ENCODE measurements at places on chromosomes 5 and 9.

- no peak for DNase-seq
Observed at GRCh38 chr9:95434116-95435073, 82.4 kb downstream of the PTCH1 start.

DNA sequence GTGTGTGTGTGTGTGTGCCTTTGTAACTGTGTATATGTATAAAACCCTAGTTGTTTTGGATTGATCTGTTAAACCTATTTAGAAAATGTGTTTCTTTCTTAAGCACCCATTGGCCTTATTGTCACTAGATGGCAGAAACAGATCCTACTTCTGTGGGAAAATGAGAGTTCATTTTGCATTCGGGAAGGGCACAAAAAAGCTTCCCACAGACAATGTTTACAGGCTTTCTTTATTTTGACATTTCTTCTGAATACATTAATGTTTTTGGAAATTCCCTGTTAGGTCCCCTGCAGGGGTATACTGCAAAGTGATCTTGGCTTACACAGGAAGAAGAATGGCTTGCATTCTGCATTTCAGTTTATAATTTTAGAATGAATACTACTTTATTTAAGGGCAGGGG, 481.8 kb upstream of the ARRDC3 start:
- peak; percentile 25 for DNase-seq

- no peak for DNase-seq
Observed at GRCh38 chr9:121597698-121598166, 53.7 kb upstream of the DAB2IP start.

DNA sequence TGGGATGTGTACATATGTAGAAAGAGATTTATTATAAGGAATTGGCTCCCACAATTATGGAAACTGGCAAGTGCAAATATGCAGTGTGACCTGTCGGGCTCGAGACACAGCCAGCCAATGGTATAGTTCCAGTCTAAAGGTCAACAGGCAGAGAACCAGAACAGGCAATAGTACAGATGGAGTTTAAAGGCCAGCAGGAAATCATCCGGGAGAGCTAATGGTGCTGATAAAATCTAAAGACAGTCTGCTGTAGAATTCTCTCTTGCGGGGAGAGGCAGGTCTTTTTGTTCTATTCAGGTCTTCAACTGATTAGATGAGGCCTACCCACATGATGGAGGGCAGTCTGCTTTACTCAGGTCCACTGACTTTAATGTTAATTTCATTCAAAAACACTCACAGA, 21.8 kb downstream of the ANKRD31 start:
- no peak for DNase-seq

GRCh38 chr9:74277532-74277931, 219.6 kb upstream of the RORB start:
- no peak for DNase-seq

- no peak for DNase-seq
Observed at GRCh38 chr9:74412236-74412979, 84.7 kb upstream of the RORB start.

- DNase-seq: no peak
Observed at GRCh38 chr9:95215336-95215898, 102.1 kb downstream of the FANCC start.

DNA sequence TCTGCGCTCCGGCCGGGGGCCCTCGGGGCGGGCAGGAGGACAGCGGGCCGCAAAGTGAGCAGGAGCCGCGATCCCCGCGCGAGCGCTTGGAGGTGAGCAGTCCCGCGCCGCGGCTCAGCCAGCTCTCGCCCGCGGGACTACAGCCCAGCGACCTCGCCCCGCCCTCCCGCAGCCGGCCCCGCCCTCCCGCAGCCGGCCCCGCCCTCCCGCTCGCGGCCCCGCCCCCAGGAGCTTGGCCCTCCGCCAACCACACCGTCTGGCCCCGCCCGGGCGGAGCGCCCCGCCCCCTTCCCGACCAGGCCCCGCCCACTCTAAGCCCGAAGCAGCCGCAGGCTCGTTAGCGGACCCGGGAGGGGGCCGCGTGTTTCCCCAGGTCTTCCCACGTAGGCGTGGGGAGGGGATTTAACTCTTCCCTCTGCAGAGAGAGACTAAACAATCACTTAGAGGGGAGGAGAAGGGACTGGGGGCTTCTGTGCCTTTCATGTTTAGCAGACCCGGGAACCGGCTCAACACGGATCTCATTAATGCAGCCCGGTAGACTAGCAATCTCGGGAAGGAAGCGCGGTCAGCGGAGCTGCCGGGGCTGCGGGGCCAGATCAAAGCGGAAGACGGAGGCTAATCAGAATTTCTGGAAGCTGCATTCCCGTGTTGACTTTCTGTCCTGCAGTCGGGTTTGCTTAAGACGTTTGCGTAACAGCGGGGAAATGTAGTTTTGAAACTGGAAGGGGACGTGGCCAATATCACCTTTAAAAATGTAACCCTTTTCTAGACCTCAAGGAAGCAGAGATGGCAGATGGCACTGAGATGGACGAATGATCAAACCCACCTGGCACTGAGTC, at the start of gene MYO10:
Gene MYO10, minus strand, starts transcription at position 139 of the 839 bp plus-strand sequence. CDS start 480 bp downstream, outside the sequence.
- DNase-seq: peak; percentile 87

DNA sequence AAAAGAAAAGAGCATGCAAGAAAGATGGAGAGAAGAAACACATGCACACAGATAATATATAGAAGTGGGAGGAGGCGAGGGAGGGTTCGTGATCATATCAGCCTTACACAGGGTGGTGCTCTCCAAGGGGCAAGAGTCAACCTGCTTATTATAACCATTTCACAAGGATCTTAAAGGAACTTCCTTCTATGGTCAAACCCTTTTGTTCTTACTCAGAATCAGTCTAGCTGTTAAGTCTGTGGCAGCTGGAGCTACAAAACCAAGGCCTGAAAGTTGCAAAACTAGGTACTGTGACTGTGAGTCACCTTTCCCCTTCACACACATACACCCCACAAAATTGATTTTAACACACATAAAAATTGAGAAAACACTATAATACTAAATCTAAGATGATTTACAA, 18.5 kb upstream of the ERMP1 start:
- no peak for DNase-seq

GRCh38 chr9:87742813-87743428, 17.0 kb downstream of the CTSL start:
- DNase-seq: no peak

DNA sequence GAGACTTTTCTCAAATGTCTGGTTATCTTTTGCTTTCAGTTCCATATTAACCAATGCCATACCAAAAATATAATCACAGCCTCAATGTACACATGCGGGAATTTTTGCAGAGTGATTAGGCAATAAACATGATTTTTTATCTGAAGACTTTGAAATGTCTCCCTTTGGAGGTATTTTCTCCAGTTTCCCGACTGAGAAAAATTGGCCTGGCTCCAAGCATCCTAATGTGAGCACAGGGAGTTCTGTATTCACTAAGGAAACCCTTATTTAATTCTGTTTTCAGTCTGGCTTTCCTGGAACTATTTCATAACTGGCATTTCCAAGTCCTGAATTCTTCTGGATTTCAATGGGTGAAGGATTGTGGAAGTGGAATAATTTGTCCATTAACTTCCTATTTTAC, 8.5 kb downstream of the HCN1 start:
- no peak for DNase-seq

GRCh38 chr5:54212331-54212730, 98.0 kb downstream of the ARL15 start:
- no peak for DNase-seq

- DNase-seq: no peak
Observed at GRCh38 chr5:173637340-173637739, 20.9 kb upstream of the BOD1 start.

DNA sequence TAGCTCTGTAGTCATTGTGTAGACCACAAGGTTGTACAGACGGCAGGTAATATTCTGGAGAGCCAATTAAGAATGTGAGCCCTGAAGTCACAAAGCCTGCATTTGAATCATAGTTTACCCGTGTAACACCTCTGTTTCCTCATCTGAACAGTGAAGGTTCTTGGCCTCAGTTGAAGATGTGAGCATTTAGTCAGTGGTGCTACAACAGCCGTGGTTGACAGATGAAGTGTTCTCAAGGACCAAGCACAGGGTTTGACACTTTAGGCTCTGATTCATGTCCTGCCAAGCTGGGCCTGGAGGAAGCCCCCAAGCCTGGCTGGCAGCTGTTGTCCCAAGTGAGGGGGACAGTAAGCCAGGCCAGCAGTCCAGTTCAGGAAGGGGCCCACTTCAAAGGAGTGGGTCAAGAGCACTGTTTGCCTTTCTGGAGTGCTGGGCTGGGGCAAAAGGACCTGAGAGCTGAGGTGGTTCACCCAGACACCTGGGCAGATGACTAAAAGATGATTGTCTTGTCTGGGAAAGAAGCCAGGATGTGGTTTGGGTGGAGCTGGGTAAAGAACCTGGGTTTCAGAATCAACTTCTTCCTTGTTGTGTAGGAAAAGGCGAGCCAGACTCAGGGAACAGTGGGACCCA, 20.7 kb downstream of the FAXDC2 start:
- DNase-seq: no peak

GRCh38 chr5:40682154-40683017, 2.7 kb downstream of the PTGER4 start:
- DNase-seq: no peak

- DNase-seq: no peak
Observed at GRCh38 chr5:150009671-150010387, 9.3 kb downstream of the HMGXB3 start.

GRCh38 chr9:106575823-106576222, 287.1 kb upstream of the ZNF462 start:
- DNase-seq: no peak

DNA sequence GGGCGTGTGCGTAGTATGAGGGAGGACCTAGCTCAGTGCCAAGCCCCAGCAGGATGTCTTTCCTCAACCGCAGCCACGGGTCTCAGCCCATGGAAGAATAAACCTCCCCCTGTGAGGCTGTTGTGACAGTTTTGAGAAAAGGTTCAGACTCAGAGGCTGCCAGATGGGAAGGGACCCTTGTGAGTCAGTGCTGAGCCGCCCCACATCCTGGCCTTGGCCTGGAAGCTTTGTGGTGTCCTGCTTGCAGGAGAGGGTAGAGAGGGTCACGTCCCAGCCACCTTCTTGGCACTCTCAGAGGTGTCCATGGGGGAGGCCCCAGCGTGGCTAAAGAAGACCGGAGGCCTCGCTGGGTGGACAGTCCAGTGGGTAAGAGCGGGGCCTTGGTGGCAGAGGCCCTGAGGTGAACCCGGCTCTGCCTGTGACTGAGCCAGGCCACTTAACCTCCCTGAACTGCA, 2.8 kb downstream of the GRHPR start:
- no peak for DNase-seq

DNA sequence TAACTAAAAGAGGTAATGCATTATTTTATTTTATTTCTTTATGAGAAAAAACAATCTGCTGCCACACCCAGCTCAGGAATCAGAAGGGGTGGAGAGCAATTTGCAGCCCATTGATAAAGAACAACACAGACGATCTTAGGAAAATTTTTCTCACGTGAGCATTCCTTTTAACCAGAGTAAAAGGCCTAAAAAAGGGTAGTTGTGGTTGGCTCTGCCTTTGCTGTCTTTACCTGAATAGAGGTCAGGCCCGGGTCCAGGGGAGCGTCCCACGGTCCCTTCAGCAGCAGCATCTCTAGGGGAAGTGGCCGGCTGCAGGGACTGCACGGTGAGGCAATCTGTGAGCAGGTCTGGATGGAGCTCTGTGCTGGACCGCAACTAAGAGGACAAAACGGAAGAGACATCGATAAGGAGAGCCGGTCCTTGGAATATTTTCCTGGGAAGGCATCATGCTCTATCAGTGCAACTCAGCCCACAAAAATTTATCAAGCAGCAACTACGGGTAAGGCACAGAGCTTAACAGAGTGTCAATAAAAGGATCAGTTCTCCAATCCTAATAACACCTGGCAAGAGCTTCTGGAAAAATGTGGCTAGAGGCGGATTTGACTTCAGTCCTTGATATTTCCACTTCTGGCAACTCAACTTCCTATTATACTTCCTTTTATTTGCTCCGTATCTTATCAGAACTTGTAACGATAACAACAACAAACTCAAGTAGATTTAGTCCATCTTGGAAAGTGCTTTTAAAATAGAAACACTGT, 372.8 kb upstream of the RFX3 start:
- DNase-seq: no peak

DNA sequence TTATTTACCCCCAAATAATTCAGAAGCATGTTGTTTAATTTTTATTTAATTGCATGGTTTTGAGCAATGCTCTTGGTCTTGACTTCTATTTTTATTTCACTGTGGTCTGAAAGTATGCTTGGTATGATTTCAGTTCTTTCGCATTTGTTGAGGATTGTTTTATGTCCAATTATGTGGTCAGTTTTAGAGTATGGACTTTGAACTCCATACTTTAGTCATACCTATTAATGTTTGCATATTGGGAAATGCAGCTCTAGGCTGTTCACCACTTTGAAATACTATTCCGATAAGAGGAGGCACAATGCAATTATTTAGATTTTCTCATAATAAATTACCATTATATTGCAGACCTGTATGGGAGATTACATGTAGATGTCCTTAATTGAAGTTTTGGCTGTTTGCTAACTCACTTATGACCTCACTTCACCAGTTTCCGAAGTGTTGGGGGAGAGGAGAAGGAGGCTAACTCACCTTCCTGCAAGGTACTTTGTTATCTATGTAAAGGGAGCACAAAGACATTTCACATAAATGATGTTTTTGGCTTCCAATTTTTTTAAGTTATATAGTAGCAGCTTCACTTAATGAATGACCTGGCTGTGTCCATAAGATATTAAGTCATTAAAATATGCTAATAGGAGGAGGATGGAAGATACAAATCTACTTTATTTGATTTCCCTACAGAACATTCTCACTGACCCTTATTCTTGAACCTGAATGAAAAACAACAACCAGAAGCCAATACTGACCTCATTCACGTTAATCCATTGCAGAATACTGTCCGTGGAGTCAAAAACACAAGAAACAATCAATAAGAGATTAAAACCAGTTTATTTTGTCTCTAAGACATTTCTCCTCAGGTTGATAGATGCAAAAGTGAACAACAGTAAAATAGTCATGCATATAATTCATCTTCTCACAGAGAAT, 970.3 kb upstream of the ARRDC3 start:
- no peak for DNase-seq

DNA sequence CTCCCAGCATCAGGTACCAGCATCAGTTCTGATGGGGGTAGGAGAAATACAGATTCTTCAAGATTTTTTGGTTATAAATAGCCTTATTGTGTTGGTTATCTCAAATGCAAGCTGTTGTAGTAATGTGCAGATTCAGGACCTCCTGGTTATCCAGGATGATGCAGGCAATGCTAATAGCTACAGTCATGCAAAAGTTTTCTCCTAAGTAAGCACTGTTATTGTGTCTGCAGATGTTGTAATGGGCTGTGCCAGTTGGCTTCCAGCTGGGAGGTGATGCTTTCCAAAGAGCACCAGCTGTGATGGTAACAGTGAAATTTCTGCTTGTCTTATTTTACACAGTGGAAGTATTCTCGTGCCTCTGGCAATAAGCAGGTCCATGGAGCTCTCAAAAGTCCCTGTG, 719.2 kb upstream of the CTNND2 start:
- DNase-seq: no peak

- no peak for DNase-seq
Observed at GRCh38 chr5:22465177-22465576, 388.0 kb downstream of the CDH12 start.

- peak; percentile 30 for DNase-seq
Observed at GRCh38 chr9:129174724-129175514, 3.1 kb downstream of the IER5L start.

Measured in NCI-H748 treated with DMSO at 0.1 percent for 48 hours (cell line).